ENCODE measurements at places on chromosomes 6 and 20.
A peak's percentile ranks its signal among the peaks of the same experiment; 100 is the strongest.

- DNase-seq, result no peak
Observed at GRCh38 chr6:165627366-165627765, 35.7 kb downstream of the PDE10A start.

DNA sequence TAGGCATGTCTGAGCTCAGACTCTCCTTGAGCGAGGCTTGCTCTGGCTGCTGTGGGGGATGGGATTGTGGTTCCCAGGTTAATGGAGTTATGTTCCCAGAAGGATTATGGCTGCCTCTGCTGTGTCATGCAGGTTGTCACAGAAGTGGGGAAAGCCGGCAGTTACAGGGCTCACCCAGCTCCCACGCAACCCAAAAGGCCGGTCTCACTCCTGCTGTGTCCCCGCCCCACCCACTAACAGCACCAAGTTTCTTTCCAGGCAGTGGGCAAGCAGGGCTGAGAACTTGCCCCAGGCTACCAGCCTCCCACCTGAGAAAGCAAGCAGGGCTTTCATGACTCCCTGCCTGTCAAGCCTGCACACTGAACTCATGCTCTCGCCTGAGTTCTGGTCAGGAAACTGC, 750.5 kb downstream of the FRK start:
- no peak for DNase-seq

DNA sequence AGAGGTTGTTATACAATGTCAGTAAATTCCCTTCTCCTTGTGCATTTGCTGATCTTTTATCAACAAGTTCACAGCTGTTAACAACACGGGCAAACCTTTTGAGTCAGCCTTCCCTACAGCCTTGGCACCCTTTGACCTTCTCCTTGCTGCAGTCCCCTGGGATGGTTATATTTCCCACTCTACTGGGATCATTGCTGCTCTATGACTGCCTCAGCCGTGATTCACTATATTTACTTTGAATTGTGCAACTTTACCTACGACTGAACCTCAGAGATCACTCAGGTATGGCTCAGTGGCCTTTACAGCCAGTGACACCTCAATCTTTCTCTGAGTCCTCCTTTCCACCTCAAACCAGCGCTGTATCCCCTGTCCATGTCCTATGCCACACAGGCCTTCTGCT, 1293.3 kb downstream of the EPHA7 start:
- no peak for DNase-seq

DNA sequence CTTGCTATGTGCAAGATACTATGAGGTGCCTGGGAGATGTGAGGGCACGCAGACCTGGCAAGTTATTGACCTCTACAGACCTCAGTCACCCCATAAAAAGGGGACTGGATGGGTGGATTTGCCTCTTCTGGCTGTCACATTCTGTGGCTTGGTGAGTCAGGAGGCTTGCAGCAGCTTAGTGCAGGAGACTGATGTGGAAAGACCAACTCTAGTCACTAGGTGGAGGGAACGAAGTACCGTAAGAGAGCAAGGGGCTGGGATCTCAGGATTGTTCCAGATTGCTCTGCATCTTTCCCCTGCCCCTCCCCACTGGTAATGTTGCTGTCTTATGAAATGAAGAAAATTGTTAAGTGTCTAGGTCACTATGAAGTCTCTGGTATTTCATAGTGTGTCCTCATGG, 3.3 kb downstream of the MAPRE1 start:
- DNase-seq, result peak; percentile 66

DNA sequence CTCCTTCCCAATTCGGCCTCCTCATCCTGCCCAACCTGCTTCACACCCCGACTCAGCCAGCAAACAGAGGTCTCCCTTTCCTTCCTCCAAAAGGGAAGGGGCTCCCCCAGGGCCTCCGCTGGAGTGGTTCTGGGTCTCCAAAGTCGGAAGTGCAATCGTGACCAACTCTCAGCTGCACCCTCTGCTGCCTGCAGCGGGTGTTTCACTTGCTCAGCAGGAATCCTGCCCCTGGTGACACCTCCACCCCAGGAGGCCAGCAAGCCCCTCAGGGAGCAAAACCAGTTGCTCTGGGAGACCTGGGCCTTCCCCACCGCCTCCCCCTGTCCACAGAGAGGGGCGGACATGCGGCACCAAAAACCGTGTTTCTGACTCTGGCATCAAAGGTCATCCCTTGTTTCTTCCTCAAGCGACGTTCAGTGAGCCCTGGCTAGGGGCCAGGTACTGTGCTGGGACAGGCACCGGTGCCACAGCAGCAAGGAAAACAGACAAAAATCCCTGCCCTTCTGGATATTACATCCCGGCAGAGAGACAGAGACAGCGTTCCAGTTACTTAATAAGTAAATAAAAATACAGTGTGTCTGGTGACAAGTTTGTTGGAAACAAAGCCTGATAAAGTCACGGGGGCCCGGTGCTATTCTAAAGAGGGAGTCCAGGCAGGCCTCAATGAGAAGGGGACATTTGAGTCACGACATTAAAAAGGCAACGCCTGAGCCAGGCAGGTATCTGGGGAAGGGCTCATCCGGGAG, 219.0 kb downstream of the BMP7 start:
- no peak for DNase-seq

DNA sequence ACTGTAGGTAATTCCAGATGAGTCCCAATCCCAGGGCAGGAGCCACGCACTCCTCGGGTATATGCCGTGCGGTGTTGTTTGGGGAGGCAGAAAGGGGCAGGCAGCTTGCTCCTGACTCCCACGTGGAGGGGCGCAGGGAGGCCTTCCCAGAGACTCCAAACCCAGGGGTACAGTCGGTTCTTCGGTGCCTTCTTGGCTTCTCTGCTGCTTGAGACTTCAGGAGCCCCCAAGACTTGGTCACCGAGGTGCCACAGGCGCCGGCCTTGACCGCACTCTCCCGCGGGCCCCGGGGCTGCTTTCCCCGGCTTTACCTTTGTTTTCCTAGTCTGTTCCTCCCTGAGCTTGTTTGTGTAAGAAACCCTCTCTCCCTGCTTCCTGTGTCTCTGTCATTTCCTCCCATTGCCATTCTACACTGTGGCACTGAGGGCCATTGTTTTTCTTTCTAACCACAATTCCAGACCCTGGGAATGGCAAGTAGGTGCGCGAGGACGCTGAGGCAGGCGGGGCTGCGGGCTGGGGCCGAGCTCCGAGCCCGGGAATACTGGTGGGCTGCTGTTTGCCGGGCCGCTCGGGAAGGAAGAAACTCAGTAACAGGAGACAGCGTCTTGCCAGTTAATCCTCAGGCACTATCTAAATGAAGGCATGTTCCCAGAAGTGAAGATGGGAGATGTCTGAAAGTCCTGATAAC, 215.6 kb upstream of the HEY2 start:
- DNase-seq, result no peak

- DNase-seq, result no peak
Observed at GRCh38 chr6:168121303-168121665, 42.3 kb upstream of the FRMD1 start.

All from inflammatory macrophage treated with lipopolysaccharide for 1 hour (primary cell).